ENCODE measurements at places on chromosomes 6 and 20.

DNA sequence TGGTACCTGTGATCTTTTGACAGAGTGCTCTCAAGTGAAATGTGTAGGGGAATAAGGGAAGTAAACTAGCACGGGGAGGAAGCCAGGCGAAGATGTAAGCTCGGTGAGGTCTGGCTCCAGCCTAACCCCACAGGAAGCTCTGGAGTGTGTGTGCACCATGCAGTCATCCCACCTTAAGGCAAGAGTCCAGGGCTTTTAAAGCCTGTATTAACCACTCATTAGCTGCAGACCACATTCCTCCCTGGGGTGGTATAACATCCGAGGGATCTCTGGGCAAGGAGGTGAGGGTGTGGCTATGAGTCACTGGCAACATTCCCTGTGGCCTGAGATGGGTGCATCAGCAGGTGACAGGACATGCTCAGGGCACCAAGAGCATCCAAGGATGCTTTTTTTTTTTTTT, 12.5 kb upstream of the RANBP9 start:
- no peak for DNase-seq

- no peak for DNase-seq
These were observed 1395.9 kb downstream of the EPHA7 start for GRCh38 chr6:92023410-92023966.

GRCh38 chr6:37717836-37718251, 20.2 kb upstream of the MDGA1 start:
- no peak for DNase-seq

- DNase-seq: no peak
These were observed 29.0 kb downstream of the ARMC2 start for GRCh38 chr6:108877046-108877751.

DNA sequence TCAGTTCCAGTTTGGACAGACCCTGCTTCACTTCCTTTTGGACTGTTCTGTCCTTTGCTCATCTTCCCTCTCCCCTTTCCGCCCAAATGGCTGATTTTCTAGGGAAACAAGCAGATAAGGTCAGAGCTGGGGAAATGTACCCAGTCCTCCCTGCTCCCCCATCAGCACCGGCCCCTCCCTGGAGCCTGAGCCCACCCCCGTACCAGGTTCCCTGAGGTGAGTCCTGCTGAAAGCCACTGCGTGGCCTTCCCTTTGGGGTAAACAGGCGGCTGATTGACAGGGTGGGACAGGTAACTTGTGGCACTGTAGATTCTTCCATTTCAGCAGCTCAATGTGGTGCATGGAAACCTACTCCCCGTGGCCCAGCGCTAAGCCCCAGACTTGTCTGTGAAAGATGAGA, 70.5 kb downstream of the NPEPL1 start:
- DNase-seq: no peak

- DNase-seq: peak; percentile 32
These were observed 2.1 kb downstream of the SALL4 start for GRCh38 chr20:51800060-51800871.

DNA sequence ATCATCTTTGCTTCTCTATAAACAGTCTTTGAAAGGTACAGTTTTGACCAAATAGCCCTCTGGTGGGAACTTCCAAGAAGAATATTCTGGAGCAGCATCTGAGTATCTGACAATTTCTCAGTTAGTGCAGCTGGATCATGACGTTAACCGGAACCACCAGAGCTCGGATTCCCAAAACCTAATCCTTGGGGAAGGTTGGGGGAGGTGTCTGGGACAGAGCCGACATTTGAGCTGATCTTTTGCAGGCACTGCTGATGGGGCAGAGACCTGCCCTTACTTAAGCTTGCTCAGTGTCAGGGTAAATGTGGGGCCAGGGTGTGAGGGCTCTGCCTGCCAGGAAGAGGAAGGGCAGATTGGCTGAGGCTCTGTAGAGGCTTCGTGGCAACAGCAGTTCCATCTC, 416.6 kb downstream of the DHX35 start:
- DNase-seq: no peak

- no peak for DNase-seq
These were observed 256.8 kb downstream of the QKI start for GRCh38 chr6:163671355-163671754.

- DNase-seq: no peak
These were observed 44.2 kb upstream of the ARFGEF2 start for GRCh38 chr20:48877304-48877703.

DNA sequence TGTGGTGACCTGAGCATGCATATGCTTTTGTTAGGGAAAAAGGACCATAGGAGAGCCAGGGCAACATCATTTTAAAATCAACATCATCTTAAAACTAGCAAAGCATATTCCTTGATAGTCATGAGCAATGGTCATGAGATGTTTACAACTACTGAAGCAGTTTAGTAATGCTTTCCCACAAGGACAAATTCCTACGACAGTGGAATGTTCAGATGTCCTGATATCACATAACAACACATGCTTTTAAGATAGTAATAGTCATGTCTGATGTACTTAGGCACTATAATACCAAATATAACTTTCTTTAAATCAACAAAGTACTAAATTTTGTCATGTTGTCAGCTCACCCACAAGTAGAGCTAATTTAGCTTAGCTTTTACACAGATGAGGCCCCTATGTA, 370.3 kb downstream of the HTR1B start:
- DNase-seq: no peak

- no peak for DNase-seq
These were observed 69.5 kb downstream of the LCA5 start for GRCh38 chr6:79467716-79468115.

GRCh38 chr6:150361876-150362275, 6.9 kb upstream of the IYD start:
- no peak for DNase-seq

DNA sequence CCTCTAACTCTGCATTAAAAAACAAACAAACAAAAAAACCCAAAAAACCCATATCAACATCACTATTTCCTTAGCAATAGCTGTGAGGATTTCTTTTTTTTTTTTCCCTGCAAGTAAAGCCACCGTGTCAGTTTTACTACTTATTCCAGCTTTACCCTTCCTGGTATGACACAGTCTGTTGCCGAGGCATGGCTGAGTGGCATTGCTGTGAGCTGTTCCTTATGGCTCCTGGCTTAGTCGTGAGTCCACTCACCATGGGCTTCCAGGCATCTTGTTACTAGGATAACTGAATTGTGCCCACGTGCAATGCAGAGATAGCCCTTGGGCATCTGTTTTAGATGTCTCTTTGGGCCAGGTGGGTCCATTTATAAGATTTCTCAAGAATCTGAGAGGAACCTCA, 84.8 kb downstream of the LRRC1 start:
- DNase-seq: no peak
